ENCODE measurements at places on chromosomes 2 and 18. TPM values are rescaled to one million over a fixed set of nuclear protein-coding genes. Genes with fewer than 3 reads are reported as not detected.

DNA sequence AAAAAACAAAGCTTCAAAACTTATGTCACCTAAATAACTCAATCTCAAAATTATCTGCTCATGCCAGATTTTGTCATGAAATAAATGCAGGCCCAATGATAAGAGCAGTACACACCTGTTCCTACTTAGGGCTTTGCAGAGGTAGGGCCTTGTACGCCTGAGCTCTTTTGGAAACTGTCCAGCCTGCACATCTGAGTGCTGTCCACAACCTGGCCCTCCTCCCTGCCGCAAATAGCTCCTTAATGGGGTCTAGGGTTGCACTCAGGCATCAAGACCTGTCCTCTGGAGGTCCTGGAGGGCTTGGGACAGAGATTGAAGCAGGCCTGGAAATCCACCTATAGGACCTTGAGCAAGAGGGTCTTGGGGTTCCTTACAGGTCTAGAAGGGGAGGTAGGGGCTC, 115.4 kb upstream of the CCDC195 start:
- no peak for DNase-seq
- no peak overlapping the region for H3K4me3 ChIP-seq
- H3K27me3 ChIP-seq = no peaks in the 10 kb centered on the region
- no peak overlapping the region for H3K27ac ChIP-seq
- H3K36me3 ChIP-seq = peaks cover 3% of the 10 kb centered on the region
- H3K4me1 ChIP-seq = no peaks in the 10 kb centered on the region

The SERPINB7 gene
- polyA plus RNA-seq = not detected

The PTPRM gene
- polyA plus RNA-seq = 0.89 TPM

- H3K27ac ChIP-seq = no peak overlapping the region
- H3K36me3 ChIP-seq = no peaks in the 10 kb centered on the region
- H3K4me3 ChIP-seq = no peak overlapping the region
- H3K4me1 ChIP-seq = peaks cover 15% of the 10 kb centered on the region
- DNase-seq = no peak
These were observed 126.3 kb downstream of the LYPD6B start for GRCh38 chr2:149164827-149165226.

GRCh38 chr2:200270732-200271131, 35.8 kb upstream of the SPATS2L start:
- no peaks in the 10 kb centered on the region for H3K36me3 ChIP-seq
- H3K27me3 ChIP-seq = no peaks in the 10 kb centered on the region
- no peaks in the 10 kb centered on the region for H3K4me1 ChIP-seq

- H3K36me3 ChIP-seq = peaks cover 3% of the 10 kb centered on the region
- DNase-seq = no peak
- no peak overlapping the region for H3K4me3 ChIP-seq
- no peaks in the 10 kb centered on the region for H3K27me3 ChIP-seq
- H3K4me1 ChIP-seq = no peaks in the 10 kb centered on the region
These were observed 70.7 kb downstream of the PMS1 start for GRCh38 chr2:189854940-189855339.

DNA sequence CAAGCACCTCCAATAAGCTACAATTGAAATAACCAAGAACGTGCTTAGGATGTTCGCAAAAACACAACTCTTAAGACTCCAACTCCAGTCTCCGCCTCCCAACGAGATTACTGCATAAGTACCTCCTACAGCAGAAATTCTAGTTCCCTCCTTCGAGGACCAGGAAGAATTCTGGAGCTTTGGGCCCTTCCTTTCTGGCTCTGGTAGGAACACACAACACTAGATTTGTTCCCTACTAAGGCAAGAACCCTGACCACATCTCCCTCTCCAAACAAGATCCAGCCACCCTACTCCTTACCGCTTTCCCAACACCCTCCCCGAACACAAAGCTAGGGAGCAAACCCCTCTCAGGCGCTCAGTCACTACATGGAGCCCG, 721 bp downstream of the ADAM17 start:
- no peaks in the 10 kb centered on the region for H3K36me3 ChIP-seq
- peak; percentile 58 for DNase-seq
- H3K4me1 ChIP-seq = peaks cover 47% of the 10 kb centered on the region
- H3K4me3 ChIP-seq = peak overlapping the region; percentile 83
- H3K27me3 ChIP-seq = no peaks in the 10 kb centered on the region

The DIS3L2 gene
- 34.5 TPM for polyA plus RNA-seq

The IL18RAP gene
- polyA plus RNA-seq = 0.22 TPM

- H3K4me1 ChIP-seq = no peaks in the 10 kb centered on the region
- no peak overlapping the region for H3K4me3 ChIP-seq
- H3K27ac ChIP-seq = no peak overlapping the region
- H3K36me3 ChIP-seq = no peaks in the 10 kb centered on the region
These were observed 18.2 kb downstream of the SNORC start for GRCh38 chr2:232888099-232888836.

The RBKS gene
- 26.7 TPM for polyA plus RNA-seq

The NAT8 gene
- not detected for polyA plus RNA-seq

The DUSP2 gene
- 323 TPM for polyA plus RNA-seq

- no peaks in the 10 kb centered on the region for H3K4me1 ChIP-seq
- no peak overlapping the region for H3K4me3 ChIP-seq
- H3K36me3 ChIP-seq = no peaks in the 10 kb centered on the region
- no peak overlapping the region for H3K27ac ChIP-seq
- no peaks in the 10 kb centered on the region for H3K27me3 ChIP-seq
- DNase-seq = no peak
These were observed 276.9 kb upstream of the CHAC2 start for GRCh38 chr2:53490659-53491058.

DNA sequence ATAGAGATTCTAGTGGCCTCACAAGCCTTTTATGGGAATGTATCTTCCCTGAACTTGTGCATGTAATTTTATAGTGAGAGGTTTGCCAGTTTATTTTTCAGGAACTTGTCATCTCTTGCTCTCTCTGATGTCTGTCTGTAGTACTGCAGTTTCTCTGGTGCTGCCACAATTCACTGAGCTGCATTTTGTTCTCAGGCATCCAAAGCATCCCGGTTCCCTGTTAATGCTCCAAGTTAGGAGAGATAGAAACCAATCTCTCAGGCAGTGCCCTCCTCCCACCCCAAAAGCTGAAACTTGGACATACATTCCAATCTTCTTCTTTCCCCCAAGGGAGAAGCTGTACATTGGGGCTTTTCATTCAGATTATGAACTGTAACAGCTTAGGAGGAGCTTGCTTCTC, 30.1 kb upstream of the GRB14 start:
- H3K36me3 ChIP-seq = no peaks in the 10 kb centered on the region
- no peaks in the 10 kb centered on the region for H3K4me1 ChIP-seq
- H3K27me3 ChIP-seq = no peaks in the 10 kb centered on the region
- no peak overlapping the region for H3K4me3 ChIP-seq
- no peak overlapping the region for H3K27ac ChIP-seq
- no peak for DNase-seq

The ADRA2B gene
- polyA plus RNA-seq = 0.46 TPM

- H3K4me1 ChIP-seq = no peaks in the 10 kb centered on the region
- no peaks in the 10 kb centered on the region for H3K27me3 ChIP-seq
- no peak overlapping the region for H3K27ac ChIP-seq
- H3K36me3 ChIP-seq = peaks cover 6% of the 10 kb centered on the region
- no peak for DNase-seq
- no peak overlapping the region for H3K4me3 ChIP-seq
These were observed 16.1 kb downstream of the CPSF3 start for GRCh38 chr2:9439536-9439935.

DNA sequence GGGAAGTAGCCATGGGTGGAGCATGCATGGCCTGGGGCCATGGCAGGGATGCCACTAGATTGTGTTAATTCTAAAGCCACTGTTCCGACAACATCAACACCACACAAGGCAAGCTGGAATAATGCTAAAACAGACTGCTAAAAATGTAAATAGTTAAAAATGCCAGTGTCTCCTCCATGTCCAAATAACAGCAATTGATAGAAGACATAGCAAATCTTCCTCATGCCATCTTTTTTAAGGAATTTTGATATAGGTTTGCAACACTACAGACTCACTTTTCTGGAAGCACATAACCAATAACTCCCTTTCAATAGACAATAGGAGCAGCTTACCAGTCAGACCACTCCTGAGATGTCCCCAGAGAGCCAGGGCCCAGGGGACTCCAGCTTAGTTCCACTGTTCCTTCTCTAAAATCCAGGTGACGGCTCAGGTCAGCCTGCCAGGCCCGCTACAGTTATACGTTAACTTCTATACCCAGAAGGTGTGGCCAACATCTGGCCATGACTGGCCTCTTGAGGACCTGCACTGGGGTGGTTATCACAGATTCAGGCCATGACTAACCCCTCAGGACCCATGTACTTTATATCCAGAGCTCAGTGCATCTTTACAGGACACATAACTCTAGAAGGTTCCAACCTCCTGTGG, 20.3 kb downstream of the TUBB6 start:
- DNase-seq = no peak
- peaks cover 7% of the 10 kb centered on the region for H3K4me1 ChIP-seq
- no peaks in the 10 kb centered on the region for H3K27me3 ChIP-seq
- H3K36me3 ChIP-seq = peaks cover 46% of the 10 kb centered on the region
- no peak overlapping the region for H3K27ac ChIP-seq

The NMUR1 gene
- 0.33 TPM for polyA plus RNA-seq

The OBSL1 gene
- polyA plus RNA-seq = 0.12 TPM

- H3K27me3 ChIP-seq = peaks cover 3% of the 10 kb centered on the region
- DNase-seq = no peak
- no peak overlapping the region for H3K4me3 ChIP-seq
- H3K36me3 ChIP-seq = no peaks in the 10 kb centered on the region
- H3K27ac ChIP-seq = no peak overlapping the region
These were observed 53.8 kb downstream of the EFEMP1 start for GRCh38 chr2:55869637-55870325.

DNA sequence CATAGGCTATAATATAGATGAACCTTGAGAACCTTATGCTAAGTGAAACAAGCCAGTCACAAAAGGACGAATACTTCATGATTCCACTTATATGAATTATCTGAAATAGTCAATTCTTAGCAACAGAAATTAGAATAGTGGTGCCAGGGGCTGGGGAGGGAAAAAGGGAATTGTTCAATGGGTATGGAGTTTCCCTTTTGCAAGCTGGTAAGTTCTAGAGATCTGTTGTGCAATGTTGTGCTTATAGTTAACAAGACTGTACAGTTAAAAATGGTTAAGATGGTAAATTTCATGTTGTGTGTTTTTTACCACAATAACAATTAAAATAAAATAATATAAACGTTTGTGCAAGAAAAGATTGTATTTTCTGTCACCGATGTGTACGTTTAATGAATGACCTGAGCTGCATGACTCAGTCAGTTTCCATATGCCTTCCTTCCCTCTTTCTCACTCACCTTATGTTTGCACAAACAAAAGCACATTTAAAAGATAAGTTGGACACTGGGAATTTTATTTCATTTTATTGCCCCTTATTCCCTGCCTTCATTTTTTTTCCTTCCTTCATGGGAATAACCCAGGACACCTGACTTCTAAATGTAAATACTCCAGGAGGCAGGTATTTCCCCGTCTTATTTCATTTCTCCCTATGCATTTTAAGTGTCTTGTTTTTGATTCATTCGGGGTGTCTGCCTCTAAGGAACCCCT, 143.7 kb upstream of the TTC39C start:
- no peak overlapping the region for H3K27ac ChIP-seq
- DNase-seq = no peak

DNA sequence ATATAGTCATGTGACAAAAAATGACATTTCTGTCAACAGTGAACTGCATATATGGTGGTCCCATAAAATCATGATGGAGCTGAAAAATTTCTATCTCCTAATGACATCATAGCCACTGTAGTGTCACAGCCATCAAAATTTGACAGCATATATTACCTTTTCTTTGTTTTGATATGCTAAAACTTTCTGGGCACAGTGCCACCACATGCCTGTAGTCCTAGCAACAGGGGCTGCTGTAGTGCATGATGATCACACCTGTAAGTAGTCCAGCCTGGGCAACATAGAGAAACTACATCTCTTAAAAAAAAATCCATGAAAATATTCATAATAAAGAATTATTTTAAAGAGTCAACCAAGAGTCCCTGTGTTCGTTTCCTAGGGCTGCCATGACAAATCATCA, 155.5 kb upstream of the SERTAD2 start:
- no peak overlapping the region for H3K4me3 ChIP-seq
- H3K36me3 ChIP-seq = no peaks in the 10 kb centered on the region
- H3K27ac ChIP-seq = no peak overlapping the region
- H3K27me3 ChIP-seq = no peaks in the 10 kb centered on the region

- no peaks in the 10 kb centered on the region for H3K36me3 ChIP-seq
- DNase-seq = peak; percentile 59
- no peak overlapping the region for H3K4me3 ChIP-seq
These were observed 248.5 kb downstream of the CDH20 start for GRCh38 chr18:61581578-61582201.

The HPCAL1 gene
- polyA plus RNA-seq = 40.4 TPM

GRCh38 chr18:32349728-32350395, 120.8 kb downstream of the GAREM1 start:
- H3K4me3 ChIP-seq = no peak overlapping the region
- no peak for DNase-seq
- H3K36me3 ChIP-seq = no peaks in the 10 kb centered on the region
- H3K27ac ChIP-seq = no peak overlapping the region

GRCh38 chr2:73532381-73532780, 109.8 kb downstream of the NAT8 start:
- H3K4me1 ChIP-seq = no peaks in the 10 kb centered on the region
- no peaks in the 10 kb centered on the region for H3K27me3 ChIP-seq
- no peak overlapping the region for H3K27ac ChIP-seq

The C2orf15 gene
- 1.1 TPM for polyA plus RNA-seq

GRCh38 chr18:79964330-79965118, at the start of gene HSBP1L1:
Gene HSBP1L1, plus strand, starts transcription at chr18:79964643. Its CDS starts 93 bp downstream, at chr18:79964736.
- H3K36me3 ChIP-seq = no peaks in the 10 kb centered on the region
- H3K27ac ChIP-seq = no peak within 1 kb of the TSS
- DNase-seq = peak; percentile 76
- H3K4me3 ChIP-seq = peak within 1 kb of the TSS; percentile 63

GRCh38 chr2:198213253-198213652, 408.9 kb downstream of the PLCL1 start:
- H3K4me1 ChIP-seq = no peaks in the 10 kb centered on the region
- H3K4me3 ChIP-seq = no peak overlapping the region
- no peaks in the 10 kb centered on the region for H3K27me3 ChIP-seq
- no peak overlapping the region for H3K27ac ChIP-seq
- no peaks in the 10 kb centered on the region for H3K36me3 ChIP-seq

The SS18 gene
- polyA plus RNA-seq = 62.4 TPM

The ALPP gene
- 0.25 TPM for polyA plus RNA-seq

- H3K4me3 ChIP-seq = no peak overlapping the region
These were observed 84.7 kb downstream of the CDC42EP3 start for GRCh38 chr2:37586663-37587317.

- DNase-seq = no peak
- no peak overlapping the region for H3K4me3 ChIP-seq
- H3K27ac ChIP-seq = no peak overlapping the region
- H3K27me3 ChIP-seq = no peaks in the 10 kb centered on the region
These were observed 100.4 kb upstream of the SMAD2 start for GRCh38 chr18:48030616-48031480.

DNA sequence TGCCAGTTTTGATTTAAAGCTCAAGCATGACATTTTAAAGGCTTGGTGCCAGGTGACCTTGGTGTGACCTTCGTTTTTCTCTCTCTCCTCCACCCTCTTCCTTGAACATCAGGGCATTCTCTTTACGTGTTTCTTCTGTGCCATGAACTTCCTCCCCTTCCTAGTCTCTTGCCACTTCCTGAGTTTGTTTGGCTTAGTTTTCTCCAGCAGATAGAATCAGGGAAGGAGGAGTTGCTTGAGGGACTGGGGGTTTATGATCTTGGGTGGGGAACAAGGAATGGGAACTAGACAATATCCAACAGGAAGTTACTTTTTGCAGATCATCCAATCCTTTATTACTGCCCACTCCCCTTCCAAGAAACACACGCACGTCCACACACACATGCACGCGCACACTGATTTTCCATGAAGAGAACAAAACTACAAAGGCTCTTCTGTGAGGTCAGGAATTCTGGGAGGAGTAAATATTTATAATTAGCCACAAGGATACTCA, 210.6 kb upstream of the EPAS1 start:
- H3K4me1 ChIP-seq = no peaks in the 10 kb centered on the region
- no peak overlapping the region for H3K4me3 ChIP-seq
- no peak overlapping the region for H3K27ac ChIP-seq
- no peaks in the 10 kb centered on the region for H3K36me3 ChIP-seq
- no peaks in the 10 kb centered on the region for H3K27me3 ChIP-seq

The FOSL2 gene
- polyA plus RNA-seq = 2.5 TPM

Measured in B cell (primary cell).